ENCODE measurements at places on chromosomes 7 and 10.

DNA sequence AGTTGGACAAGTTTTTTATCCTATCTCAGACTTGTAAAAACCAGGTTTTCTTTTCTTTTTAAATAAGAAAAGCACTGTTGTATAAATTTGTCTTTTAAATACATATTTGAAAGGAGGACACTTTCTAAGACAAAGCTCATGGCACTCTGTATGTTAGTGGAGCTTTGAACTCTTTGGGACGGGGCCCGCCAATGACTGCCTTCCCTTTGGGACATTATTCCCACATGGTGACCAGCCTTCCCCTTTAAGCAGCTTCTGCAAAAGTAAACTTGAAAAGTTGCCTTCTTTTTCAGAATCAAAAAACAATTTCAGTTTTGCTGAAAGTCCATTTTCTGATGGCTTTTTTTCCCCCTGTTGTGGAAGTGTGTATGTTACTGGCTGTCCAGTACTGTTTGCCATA lies 1.8 kb downstream of the CUX1 start:
- no peak for DNase-seq

DNA sequence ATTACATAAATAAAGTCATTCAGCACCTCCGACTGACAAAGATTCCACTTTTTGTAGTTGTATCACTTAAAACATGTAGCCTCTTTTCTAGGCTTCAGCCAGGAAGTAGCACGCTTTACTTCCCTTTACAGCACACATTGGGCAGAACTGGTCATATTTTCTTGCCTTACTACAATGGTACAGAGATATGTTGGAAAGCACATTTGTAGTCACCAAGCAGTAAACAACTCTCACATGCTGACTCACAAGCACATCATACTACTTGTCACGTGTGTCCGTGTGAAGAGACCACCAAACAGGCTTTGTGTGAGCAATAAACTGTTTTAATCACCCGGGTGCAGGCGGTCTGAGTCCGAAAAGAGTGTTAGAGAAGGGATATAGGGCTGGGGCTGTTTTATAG lies 1071.8 kb downstream of the DNAJB9 start:
- no peak for DNase-seq

- no peak for DNase-seq
Measured at GRCh38 chr10:99714446-99714845, 17.5 kb downstream of the COX15 start.

GRCh38 chr10:19668116-19668515 lies 148.1 kb upstream of the PLXDC2 start:
- no peak for DNase-seq

GRCh38 chr7:143372070-143372469 lies 9.1 kb upstream of the ZYX start:
- DNase-seq: peak; percentile 32

- DNase-seq: no peak
Measured at GRCh38 chr10:71679425-71679824, 40.2 kb downstream of the C10orf105 start.

DNA sequence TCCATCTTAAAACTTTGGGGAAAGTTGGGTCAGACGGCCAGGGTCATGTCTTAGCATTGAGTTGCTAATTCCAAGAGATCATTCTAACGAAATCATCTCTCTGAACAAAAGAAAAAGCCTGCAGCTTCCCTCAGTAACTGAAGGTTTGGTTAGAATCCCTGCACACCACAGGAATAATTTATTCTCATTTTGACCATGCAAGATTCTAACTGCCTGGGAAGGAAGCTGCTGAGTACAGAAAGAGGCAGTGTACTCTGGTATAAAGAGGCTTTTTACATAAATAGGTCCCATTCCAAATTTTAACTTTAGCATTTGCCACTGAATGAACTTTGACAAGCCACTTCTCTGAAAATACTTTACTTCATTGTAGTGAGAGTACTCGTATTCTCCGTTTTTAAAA lies 76.9 kb upstream of the RSBN1L start:
- no peak for DNase-seq

GRCh38 chr7:28573059-28573553 lies 160.8 kb downstream of the CREB5 start:
- DNase-seq: no peak

DNA sequence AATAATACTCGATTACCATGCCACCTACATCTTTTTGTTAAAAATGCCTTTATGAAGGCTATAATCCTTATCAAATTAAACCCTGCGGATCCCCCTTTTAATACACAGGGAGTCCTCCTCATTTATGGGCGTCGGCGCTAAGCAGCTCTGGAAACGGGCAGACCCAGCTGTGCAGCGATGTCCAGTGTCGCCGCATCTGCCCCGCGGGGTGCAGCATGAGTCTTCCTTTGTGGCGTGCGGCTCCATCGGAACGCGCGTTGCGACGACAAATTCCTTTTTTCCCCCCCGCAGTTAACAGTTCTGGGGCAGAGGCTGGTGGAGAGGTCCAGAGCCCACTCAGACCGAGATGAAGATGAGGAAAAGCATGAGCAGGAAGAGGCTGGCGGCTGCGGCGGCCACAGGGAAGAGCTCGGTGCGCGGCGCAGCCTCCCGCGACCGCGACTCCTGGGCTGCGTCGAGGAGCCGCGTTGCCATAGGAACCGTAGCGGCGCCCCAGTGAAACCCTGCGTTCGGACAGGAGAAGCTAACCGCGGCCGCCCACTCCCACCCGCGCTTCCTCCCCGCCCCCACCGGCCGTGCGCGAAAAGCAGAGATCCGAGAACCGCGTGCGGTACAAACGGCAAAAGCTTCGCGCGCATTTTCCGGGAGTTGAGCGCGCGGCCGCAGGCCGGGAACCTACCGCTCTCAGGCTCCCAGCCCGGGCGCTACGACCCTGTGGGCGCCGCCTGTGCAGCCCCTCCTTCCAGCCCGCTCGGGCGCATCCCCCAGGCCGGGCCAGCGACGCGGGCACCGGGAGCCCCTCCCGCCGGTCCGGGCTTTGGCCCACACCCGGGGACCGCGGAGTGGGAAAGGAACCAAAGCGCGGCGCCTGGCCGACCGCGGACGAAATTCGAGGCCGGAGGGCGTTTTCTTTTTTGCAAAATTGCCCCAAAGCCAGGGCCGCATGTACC lies 130.6 kb downstream of the SPAG6 start:
- DNase-seq: peak; percentile 47

DNA sequence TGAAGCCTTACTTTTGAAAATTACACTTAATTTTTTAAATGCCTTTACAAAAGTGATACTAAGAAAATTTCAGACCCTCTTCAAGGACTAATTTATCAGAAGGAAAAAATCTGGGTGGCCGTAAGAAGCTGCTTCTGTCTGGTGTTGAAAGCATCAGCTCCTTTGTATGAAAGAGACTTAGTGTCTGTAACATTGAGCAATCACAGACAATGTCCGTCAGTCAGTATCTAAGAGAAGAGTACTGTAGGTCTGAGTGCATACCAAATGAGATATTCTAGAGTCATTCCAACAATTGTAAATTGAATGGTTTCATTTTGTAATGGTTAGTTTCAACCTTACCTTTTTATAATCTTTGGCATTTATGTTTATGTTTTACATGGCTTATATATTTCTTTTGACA lies 11.1 kb upstream of the MDFIC start:
- DNase-seq: peak; percentile 68

DNA sequence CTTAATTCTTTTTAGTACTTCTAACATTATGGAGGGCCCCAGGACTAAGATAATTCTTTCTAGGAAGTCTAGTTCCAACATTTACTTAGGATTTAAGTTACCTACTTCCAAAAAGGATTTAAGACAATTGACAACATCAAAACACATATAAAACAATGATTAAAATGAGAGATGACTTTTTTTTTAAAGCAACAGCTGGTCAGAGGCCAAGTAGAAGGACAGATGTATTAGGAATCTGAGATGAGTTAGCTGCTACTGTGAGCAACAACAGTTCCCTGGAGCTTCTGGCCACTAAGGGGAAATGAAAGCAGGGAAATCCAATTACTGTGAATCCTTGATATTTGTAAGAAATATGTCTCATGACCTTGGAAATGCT lies 222.3 kb downstream of the PHTF2 start:
- no peak for DNase-seq

DNA sequence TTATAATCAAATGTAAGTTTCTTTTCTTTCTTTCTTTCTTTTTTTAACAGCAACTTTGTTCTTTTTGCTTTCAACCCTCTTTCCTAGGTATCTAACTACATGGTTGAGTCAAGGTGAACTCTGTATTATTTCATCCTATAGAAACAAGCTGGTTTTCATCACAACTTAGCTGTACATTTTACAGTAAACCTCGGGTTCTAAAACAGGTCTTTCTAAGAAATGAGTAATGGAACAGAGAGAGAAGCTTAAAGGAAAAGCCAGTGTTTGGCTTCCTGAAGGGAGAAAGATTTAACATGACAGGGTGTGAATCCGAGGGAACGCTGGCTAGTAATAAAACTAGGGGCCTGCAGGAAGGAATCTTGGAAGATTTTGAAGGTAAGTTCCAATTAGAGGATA lies 143.4 kb upstream of the ITGB1 start:
- no peak for DNase-seq

DNA sequence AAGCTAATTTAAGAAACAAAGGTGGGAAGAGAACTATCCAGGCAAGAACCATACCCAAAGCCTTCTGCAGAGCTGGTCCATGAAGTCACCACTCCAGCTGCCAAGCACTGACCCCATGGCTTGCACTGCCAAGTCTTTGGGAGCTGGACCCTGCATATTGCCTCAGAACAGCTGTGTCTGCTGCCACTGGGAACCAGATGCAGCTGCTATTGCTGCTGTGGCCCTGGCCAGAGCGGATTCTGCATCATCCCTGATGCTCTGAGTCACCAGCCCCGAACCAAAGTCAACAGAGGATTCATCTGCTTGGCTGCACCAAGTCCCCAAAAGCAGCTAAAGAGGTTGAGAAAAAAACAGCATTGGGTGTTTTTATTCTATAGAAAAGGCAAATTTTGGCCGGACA lies 39.2 kb upstream of the GSAP start:
- DNase-seq: no peak

GRCh38 chr7:111086532-111086931 lies 4.4 kb upstream of the LRRN3 start:
- DNase-seq: no peak

GRCh38 chr10:23917251-23917840 lies 291.6 kb upstream of the KIAA1217 start:
- peak; percentile 3 for DNase-seq

Measured in cardiac muscle cell (in vitro differentiated cells and primary cell).